ENCODE measurements at places on chromosomes 11 and 22. TPM values are rescaled to one million over a fixed set of nuclear protein-coding genes. Genes with fewer than 3 reads are reported as not detected.

Gene DAGLA
- 8.9 TPM for total RNA-seq

Gene ZNF280A
- 0.64 TPM for total RNA-seq

Gene PHOX2A
- total RNA-seq, result not detected

Gene SYT8
- total RNA-seq, result 2.6 TPM

Gene FOSL1
- total RNA-seq, result 4.7 TPM

Gene MPPED2
- total RNA-seq, result 7.5 TPM

Gene SHANK2
- 17.3 TPM for total RNA-seq

Gene RAG1
- total RNA-seq, result 1.2 TPM

Gene TRIM48
- not detected for total RNA-seq

Gene PANX2
- total RNA-seq, result 2.1 TPM

Gene SAA4
- 73.8 TPM for total RNA-seq

Gene OR6T1
- total RNA-seq, result not detected

Gene OR2D2
- total RNA-seq, result 0.24 TPM

Gene OR2AT4
- total RNA-seq, result not detected

Gene CNIH2
- total RNA-seq, result 1.7 TPM

Gene INSC
- total RNA-seq, result not detected

Gene PDGFB
- total RNA-seq, result 4.3 TPM

Gene TMEM218
- 20.6 TPM for total RNA-seq

Gene SNAP29
- 15.7 TPM for total RNA-seq

Gene FOLR3
- total RNA-seq, result not detected

Gene KCNK4
- not detected for total RNA-seq

Gene KREMEN1
- total RNA-seq, result 10.5 TPM

Gene PRMT3
- 18.8 TPM for total RNA-seq

Gene CBLIF
- 60.8 TPM for total RNA-seq

Gene GSTP1
- total RNA-seq, result 1,040 TPM

Gene SLC22A12
- total RNA-seq, result not detected

Gene OR52I1
- not detected for total RNA-seq

Gene MRPL48
- total RNA-seq, result 28.5 TPM

Gene IL17REL
- not detected for total RNA-seq

Gene MMP10
- 1.2 TPM for total RNA-seq
